ENCODE measurements at places on chromosomes 5 and 9.
A peak's percentile ranks its signal among the peaks of the same experiment; 100 is the strongest.

GRCh38 chr9:111866976-111867375 lies 29.6 kb upstream of the UGCG start:
- DNase-seq, result no peak

- no peak for DNase-seq
Measured at GRCh38 chr5:103919506-103919905, 356.9 kb upstream of the NUDT12 start.

DNA sequence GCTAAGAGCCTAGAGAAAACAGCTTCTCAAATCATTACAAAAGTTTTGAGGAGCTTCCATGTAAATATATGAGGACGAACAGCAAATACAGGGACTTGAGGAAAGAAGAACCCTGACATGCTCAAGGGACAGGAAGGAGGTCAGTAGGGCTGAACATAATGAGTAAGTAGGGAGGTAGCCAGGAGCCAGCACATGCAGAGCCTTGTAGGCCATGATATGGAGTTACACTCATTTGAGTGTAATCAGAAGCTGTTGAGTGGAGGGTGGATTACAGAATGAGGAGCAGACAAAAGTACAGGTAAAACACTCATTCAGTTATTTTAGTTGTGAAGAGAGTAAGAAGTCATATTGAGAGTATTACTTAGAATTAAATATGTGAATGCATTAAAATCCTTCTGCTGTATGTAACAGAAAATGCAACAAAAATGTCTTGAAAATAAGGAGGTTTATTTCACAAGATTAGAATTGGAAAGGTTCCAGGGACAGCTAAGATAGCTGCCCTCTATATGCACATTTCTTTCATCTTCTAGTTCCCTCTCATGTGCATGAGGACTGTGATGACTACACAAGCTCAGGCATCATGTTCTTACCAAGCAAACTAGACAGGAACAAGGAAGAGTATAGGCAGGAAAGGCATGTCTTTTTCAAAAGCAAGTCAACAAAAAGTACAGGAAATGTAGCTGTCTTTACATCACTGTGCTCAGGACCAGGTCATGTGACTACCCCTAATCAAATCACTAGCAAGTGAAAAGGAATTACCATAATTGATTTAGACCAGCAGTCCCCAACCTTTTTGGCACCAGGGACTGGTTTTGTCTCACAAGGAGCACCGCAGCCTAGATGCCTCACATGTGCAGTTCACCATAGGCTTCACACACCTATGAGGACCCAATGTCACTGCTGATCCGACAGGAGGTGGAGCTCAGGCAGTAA lies 87.2 kb downstream of the TMEM232 start:
- DNase-seq, result no peak

GRCh38 chr9:109974143-109974917 lies 194.3 kb downstream of the PALM2AKAP2 start:
- DNase-seq, result no peak

DNA sequence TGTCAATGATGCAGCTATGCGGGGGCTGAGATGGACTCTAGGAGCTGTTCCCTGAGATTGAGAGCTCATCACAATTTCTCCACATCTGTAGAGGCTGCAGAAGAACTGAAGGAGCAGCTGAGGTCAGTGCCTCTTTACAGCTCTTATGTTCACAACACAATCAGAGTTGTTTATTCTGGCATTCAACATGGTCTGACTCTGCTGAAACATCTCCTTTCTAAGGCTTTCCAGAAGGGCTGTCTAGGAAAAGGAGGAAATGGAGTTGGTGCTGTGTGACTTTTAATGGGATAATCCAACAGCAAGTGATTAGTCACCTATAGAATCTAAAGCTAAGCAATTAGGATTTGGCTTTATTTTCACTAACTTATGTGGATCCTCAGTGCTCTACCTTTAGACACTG lies 6.0 kb downstream of the POU5F2 start:
- peak; percentile 38 for DNase-seq

GRCh38 chr9:129414377-129414992 lies 206.4 kb downstream of the C9orf50 start:
- no peak for DNase-seq

- no peak for DNase-seq
Measured at GRCh38 chr9:133512253-133513213, 12.2 kb downstream of the MYMK start.

DNA sequence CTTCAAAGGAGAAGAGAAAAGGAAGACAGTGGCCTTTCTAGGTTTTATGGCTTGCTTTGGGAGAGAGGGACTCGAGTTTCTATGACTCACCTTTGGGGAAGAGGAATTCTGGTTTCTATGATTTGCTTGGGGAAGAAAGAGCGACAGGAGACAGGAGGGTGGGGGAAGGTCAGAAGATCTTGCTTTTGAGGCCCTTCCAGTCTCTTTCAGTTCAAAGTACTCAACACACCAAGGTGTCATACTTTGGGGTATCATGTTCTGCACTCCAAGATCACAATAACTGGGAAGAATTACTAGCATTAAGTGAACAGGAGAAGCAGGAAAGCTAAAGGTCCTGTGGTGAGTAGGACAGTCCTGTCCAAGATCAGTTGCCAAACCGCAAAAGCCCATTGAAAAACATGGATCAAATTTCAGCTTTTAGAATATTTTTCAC lies 324.5 kb downstream of the ARHGEF28 start:
- DNase-seq, result no peak

DNA sequence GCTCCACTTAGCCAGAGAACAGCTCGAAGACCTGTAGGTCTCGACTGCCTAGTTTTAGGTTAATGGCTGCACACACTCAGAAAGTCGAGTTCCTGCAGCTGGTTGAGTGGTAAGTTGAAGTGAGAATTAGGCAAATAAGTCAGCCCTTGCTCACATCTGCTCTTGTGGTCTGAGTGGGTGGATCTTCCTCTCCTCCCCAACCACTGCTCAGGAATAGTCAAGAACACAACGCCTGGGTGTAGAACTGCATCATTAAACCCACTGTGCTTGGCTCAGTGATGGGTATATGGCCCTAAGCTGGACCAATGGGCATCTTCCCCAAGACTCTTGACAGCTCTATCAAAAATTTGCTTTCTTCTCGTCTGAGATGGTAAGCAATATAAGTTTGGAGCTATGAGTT lies 20.9 kb upstream of the ADAM19 start:
- DNase-seq, result no peak

- DNase-seq, result peak; percentile 79
Measured at GRCh38 chr5:16456103-16456832, 9.3 kb downstream of the ZNF622 start.

GRCh38 chr9:120978987-120979386 lies 52.4 kb upstream of the TRAF1 start:
- DNase-seq, result no peak

DNA sequence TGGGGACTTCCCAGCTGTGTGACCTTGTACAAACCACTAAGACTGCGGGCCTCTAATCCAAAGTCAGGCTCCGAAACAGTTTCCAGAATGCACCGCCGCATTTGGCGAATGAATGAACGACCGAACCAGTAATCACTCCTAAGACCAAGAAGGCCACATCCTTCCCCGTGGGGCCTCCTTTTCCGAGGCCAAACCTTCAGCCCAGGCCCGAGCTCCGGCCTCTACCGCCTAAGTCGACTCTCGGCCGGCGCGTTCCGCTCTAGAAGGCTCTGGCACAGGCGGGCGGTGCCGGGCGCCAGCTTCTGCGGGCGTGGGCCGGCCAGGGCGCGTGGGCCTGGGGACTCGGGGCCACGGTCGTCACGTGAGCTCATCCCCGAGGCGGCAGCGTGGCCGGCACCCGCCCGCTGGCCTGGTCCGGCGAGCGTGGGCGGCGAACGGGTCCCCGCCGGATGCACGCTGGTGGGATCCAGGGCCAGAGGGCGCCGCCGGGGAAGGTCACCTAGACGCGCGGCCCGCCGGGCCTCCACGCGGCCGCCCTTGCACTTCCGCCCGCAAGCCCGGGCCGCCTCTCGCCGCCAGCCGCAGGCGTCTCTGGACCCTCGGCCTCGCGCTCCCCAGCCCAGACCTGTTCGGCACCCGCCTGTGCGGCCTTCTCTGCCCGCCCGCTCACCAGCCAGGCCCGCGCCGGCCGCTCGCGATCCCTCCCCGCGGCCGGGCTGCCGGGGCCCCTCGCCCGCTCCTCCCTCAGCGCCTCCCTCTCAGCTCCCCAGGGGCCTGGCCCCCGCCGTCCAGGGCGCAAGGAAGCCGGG lies 754 bp downstream of the VDAC1 start:
- DNase-seq, result no peak

GRCh38 chr5:122649080-122649479 lies 125.8 kb upstream of the SNX2 start:
- DNase-seq, result no peak

- no peak for DNase-seq
Measured at GRCh38 chr9:109001275-109001676, 12.0 kb downstream of the CTNNAL1 start.

DNA sequence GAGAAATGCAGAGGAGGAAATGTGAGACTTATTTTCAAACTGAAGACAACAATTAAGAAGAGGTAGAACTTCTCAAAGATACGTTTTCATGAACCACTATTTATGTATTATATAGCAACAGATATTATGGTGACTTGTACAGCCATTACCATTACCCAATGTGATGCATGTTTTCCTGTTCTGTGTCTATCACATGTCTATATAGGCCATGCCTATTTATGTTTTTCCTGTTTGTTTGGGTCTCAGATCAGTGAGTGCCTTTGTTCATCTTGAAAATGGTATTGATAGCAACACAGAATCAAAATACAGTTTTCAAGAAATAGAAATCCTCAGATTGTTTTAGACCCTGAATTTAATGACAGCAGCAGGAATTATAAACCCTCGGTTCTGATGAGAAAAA lies 44.0 kb downstream of the DAPK1 start:
- DNase-seq, result no peak

- peak; percentile 65 for DNase-seq
Measured at GRCh38 chr9:87557996-87558395, 60.3 kb downstream of the DAPK1 start.

DNA sequence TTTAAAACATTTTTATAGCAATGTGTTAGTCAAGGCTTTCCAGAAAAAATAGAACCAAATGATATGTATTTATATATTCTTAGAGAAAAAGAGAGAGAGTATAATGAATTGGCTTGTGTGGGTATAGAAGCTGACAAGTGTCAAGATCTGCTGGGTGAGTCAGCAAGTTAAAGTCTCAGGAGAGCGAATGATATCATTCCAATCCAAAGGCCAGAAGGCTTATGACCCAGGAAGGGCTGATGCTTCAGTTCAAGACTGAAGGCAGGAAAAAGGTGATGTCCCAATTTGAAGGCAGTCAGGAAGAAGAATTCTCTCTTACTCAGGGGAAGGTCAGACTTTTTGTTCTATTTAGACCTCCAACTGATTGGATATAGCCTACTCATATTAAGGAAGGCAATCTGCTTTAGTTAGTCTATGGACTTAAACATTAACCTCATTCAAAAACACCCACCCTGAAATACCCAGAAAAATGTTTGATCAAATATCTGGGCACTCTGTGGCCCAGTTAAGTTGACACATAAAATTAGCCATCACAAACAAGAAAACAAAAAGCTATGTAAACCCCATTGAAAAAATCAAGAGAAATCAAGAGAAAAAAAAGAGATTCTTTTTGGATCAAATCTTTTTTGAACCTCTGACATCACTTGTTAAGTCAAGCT lies 189.6 kb downstream of the PIK3R1 start:
- no peak for DNase-seq

GRCh38 chr5:69271376-69271775 lies 36.7 kb downstream of the CDK7 start:
- no peak for DNase-seq

DNA sequence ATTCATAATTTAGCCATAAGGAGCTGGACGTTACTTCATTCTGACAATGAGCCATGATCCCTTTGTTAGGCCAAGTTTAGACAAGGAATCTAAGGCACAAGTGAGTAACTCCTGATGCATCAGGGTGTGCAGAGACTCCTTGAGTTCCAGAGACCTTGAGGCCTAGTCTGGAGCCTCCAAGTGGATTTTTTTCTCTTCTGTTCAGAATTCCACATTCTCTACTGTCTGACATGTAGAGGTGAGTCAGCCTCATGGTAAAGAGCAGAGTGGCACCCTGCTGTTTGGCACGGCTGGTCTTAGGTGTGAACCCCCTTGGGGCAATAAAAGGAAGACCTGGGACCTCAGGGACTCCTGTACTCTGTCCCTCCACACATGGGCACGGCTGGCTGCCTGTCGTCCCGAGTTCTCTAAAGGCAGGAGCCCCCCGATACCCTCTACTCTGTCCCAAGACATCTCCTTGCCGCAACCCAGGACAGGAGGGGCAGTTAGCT lies 22.0 kb upstream of the TGFBI start:
- DNase-seq, result no peak

DNA sequence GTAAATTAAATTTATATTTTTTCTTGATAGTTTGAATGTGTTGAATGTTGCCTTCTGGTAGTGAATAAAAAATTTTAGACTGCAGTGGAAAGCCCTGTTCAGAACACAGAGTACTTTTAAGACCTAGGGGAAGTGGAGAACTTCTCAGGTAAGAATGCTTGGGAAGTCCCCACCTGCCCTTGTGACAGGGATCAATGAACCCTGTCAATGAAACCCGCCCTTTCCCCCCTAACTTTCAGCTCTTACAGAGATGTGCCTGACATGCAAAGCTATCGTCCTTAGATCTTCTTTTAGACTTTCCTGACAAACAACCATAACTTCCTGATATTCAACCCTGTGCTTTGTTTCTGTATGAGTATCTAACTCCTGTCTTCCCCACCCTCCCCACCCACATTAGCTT lies 562.7 kb downstream of the TLE4 start:
- no peak for DNase-seq

DNA sequence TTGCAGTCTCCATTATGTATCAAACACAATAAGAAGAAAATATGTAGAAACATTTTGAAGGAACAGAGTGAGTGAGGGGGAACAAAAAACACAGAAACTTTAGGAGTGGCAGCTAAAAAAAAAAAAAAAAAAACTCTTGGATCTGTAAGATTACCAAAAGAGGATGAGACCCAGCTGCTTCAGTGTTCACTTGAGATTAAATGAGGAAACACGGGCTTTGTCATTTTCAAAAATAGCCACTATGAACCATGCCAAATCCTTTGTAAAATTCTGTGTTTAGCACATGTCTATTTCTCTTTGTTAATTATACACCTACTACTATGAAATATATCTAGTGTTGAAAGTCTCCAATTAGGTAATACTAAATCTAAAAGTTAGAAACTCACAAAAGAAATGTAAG lies 485.9 kb downstream of the EFNA5 start:
- DNase-seq, result no peak

- DNase-seq, result no peak
Measured at GRCh38 chr5:159010661-159011442, 88.9 kb downstream of the EBF1 start.

GRCh38 chr5:11153670-11154382 lies 392.8 kb upstream of the DAP start:
- no peak for DNase-seq

GRCh38 chr9:27468462-27469110 lies 55.5 kb upstream of the IFNK start:
- DNase-seq, result no peak

DNA sequence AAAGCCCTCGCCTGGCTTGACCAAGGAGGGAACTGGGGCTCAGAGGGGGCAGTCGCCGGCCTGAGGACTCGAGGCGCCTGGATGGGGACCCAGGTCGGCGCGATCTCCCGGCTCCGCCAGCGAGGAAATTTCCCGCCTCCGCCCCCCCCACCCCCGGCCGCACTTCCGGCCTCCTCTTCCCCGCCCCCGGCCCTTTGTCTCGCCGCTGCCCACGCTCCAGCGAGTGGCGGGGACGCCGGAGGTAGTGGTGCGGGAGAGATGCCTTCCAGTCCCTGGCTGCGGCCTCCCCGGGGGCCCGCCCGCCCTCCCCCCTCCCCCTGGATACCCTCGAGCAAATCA lies 448 bp upstream of the GPRIN1 start:
- DNase-seq, result no peak

All from NCI-H2029 treated with DMSO at 0.1 percent for 48 hours (cell line).